ENCODE measurements at places on chromosomes 2 and 18.

- DNase-seq, result no peak
Measured at GRCh38 chr2:110747522-110748488, 15.4 kb downstream of the ACOXL start.

DNA sequence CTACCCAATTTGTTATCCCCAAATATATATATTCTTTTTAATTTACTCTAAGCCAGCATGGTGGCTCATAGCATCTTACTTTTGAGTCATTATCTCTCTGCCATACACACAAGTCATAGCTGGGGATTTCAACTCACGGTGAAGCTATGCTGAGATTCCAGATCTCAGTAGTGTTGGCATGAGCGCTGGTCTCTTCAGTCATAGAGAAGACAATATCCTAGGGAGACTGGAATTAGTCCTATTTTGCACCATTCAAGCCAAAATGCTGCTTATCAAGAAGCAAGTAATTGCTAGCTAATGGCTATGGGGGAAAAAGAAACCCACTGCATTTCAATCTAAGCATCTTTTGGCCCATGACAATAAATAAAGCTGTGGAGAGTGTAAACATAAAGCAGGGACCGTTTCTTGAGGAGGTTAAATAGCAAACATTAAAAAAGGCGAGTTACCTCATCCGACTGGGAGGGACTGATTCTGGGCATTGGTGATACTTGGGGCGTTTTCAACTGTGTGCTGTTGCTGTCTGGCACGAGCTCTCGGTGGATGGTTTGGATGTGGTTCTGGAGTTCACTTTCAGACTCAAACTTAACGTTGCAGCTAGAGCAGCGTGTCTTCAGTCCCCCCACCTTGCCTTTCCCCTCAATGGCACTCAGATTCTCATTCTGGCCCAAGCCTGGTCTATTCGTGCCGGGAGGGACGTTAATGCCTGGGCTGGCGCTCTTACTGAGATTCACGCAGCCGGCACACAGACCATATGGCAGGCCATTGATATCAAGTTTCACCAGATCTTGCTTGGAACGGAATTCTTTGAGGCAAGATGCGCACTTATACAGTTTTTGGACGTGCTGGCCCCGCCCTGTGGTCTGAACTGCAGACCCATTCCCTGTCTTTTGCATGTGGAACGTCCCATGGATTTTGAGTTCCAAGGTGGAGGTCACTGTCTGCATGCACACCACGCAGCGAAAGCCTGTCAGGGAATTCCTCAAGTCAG lies 127.8 kb downstream of the ZNF521 start:
- no peak for DNase-seq

- DNase-seq, result no peak
Measured at GRCh38 chr2:1746174-1747064, 2.1 kb upstream of the PXDN start.

GRCh38 chr18:60019463-60019840 lies 119.7 kb downstream of the PMAIP1 start:
- DNase-seq, result no peak

- DNase-seq, result peak; percentile 31
Measured at GRCh38 chr2:113116100-113116958, 11.1 kb upstream of the IL1RN start.

- DNase-seq, result no peak
Measured at GRCh38 chr2:1715184-1716013, 28.9 kb downstream of the PXDN start.

- peak; percentile 50 for DNase-seq
Measured at GRCh38 chr2:63047321-63048279, 3.0 kb upstream of the OTX1 start.

- no peak for DNase-seq
Measured at GRCh38 chr2:74887960-74888700, 54.2 kb downstream of the HK2 start.

Measured in GM13976 (cell line).